PC-3 (cell line): ENCODE measurements at places on chromosomes 7 and 10. TPM values are rescaled to one million over a fixed set of nuclear protein-coding genes. Genes with fewer than 3 reads are reported as not detected.
A peak's percentile ranks its signal among the peaks of the same experiment; 100 is the strongest.

- no peak for DNase-seq
Measured at GRCh38 chr10:129645487-129645886, 178.4 kb downstream of the MGMT start.

DNA sequence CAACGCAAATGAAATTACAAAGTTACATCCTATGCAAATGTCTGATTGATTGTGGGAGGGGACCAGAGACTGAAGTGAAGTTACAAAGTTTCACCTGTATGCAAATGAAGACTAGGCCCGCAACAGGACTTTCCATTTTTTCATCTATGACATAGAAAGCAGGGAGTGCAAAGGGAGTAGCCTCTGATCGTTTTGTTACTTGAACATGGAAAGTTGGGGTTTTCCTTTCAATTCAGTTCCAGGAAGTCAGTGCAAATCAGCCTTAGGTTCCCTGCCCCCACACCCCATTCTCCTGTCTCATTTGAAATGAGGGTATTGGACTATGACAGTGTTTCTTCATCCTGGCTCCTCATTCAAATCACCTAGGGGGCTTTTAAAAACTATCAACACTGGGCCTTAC, 96.9 kb upstream of the HABP2 start:
- DNase-seq, result no peak

The PNLIP gene
- total RNA-seq, result not detected in 2 replicates

The PDZD7 gene
- 2.5 and 2.8 TPM in 2 replicates for total RNA-seq

- no peak for DNase-seq
Measured at GRCh38 chr7:152108359-152108758, 82.9 kb downstream of the GALNT11 start.

GRCh38 chr7:78222001-78222751, 423.6 kb downstream of the PHTF2 start:
- DNase-seq, result no peak

The AFAP1L2 gene
- total RNA-seq, result 0.77 and 0.81 TPM in 2 replicates

DNA sequence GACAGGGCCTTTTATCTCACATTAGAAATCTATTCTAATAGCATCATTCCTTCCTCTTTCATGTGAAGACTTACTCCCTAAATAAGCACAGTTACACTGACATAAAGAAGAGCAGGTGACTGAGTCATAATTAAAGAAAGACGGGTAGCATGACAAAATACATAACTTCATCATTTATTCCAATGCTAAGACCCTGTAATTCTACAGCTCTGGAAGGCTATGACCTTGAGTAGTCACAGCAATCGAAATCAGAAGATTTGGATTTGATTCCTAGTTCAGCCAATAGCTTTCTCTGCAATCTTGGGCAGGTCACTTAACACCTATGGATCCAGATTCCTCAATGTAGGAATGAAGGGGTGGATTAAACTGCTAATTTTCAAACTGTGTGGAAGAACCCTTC, 42.7 kb downstream of the KDM7A start:
- no peak for DNase-seq

The SCIN gene
- 0.91 and 1.6 TPM in 2 replicates for total RNA-seq

The DRGX gene
- total RNA-seq, result 0.12 and 0.33 TPM in 2 replicates

The ZNF488 gene
- 1.7 and 2.1 TPM in 2 replicates for total RNA-seq

DNA sequence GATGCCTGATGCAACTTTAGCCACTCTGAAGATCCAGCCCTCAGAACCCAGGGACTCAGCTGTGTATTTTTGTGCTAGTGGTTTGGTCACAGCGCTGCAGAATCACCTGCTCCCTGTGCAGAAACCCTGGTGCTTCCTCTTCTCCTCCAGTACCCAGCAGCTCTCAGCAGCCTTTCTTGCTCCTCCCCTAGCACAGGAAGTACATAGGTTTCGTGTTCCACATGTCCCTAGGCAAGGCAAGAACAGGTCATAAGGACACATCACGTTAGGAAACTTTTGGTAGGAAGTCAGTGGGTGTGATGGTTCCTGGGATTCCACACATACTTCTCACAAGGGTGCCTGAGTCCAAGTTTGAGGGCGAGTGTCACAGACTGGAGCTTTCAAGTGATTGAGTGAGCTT, 167.9 kb upstream of the PRSS1 start:
- peak; percentile 38 for DNase-seq

The FZD8 gene
- 275 and 375 TPM in 2 replicates for total RNA-seq

GRCh38 chr7:56026538-56026937, 24.7 kb downstream of the PSPH start:
- no peak for DNase-seq

The GPC2 gene
- total RNA-seq, result 1.6 and 2.3 TPM in 2 replicates

- DNase-seq, result no peak
Measured at GRCh38 chr7:2478800-2479199, 2.6 kb upstream of the GRIFIN start.

DNA sequence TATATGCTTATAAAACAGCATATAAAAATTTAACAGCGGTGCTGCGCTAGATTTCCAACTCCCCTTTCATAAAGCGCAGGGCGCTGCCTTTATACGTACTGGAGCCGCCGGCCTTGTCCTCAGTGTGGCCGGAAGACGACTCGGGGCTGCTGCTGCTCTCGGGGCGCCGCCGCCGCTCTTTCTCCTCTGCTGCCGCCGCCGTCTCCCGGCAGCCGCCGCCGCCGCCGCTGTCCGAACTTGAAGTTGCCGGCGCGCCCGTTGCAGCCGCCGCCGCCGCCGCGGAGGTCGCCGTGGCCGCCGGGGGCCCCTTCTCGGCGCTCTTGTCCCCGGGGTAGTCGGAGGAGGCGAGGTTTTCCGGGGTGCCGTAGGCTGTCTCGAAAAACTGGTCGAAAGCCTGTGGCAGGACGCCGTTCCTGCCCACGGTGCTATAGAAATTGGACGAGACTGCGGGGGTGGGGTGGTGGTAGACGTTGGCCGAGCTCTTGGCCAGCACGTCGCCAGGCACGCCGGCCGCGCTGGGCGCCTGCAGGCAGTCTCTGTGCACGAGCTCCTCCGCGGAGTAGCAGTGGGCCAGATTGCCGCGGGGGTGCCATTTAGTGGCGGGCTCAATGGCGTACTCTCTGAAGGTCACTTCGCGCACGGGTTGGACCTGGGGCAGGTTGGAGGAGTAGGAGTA, 557 bp downstream of the HOXA11 start:
- peak; percentile 50 for DNase-seq

DNA sequence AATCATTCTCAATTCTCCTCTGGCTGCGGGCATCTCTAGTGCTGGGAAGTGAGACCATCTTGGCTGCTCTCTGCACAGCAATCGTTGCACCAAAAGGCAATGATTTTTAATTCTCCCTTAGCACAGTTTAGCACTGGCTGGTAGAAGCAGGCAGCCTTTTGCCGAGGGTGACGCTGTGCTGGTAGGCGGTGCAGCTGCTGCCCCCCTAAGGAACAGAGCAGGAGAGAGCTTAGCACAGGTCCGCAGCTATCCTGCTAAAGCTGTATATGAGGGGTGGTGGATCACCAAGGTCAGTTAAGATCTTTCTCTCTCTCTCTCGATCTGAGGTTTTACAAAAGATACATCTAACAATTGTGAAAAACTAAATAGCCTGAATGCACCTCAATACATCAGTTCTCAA, 390.1 kb downstream of the GATA3 start:
- peak; percentile 11 for DNase-seq

GRCh38 chr10:85224366-85224940, 896.1 kb downstream of the CCSER2 start:
- no peak for DNase-seq

DNA sequence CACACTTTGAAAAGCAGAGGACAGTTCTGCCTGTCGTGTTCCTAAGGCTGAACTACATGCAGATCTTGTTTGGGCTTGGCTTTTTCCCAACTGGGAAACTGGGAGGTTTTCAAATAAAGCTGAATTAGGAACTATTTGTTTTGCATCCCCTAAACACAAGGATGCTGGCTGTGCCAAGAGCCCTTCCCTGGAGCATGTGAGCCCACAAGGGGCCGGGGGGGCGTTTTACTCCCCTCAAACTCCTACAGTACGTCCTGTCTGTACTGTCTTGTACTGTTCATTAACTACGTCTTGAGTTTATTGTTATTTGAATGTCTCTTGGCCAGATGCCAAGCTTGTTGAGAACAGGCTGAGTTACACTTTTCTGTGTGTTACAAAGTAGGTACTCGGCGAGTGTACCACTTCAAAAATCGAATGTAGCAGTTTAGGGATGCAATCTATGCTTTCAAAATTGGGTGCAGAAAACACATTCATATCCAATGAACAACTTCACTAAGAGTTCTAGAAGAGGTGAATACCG, 94.9 kb downstream of the GFRA1 start:
- no peak for DNase-seq

The SPDYE2 gene
- not detected in 2 replicates for total RNA-seq

GRCh38 chr7:159097661-159098423, 46.8 kb downstream of the VIPR2 start:
- no peak for DNase-seq

The GIMAP5 gene
- total RNA-seq, result not detected in 2 replicates

GRCh38 chr7:22781230-22781711, 41.4 kb downstream of the TOMM7 start:
- DNase-seq, result no peak

DNA sequence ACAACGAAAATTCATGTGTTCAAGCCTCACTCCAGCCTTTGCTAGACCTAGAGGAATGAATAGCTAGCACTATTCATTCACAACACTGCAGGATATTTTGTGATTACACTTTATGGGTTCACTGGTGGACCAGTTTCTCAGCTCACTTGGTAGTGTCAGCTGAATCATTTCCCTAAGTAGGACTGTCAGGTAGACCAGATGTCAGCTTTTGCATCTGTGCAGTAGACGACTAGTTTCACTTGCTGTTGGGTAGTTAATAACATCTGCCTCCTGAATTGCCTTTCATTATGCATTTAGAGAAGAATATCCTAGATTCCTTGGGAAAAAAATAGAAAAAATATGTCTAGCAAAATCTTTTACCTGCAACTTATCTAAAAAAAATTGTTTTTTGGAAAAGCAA, 296.4 kb downstream of the ADARB2 start:
- no peak for DNase-seq

The SEPTIN14 gene
- total RNA-seq, result not detected in 2 replicates

DNA sequence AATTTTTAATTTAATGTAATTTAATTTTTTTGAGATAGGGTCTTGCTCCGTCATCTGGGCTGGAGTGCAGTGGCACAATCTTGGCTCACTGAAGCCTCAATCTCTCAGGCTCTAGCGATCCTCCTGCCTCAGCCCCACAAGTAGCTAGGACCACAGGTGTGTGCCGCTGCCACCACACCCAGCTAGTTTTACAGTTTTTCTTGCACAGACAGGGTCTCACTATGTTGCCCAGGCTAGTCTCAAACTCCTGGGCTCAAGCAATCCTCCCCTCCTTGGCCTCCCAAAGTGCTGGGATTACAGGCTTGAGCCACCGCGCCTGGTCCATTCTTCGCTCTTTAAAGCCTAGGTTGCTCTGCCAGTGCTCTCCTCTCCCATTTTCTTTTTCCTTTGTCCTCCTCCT, 12.9 kb downstream of the CALML3 start:
- DNase-seq, result no peak

GRCh38 chr10:110488940-110489339, 8.8 kb upstream of the DUSP5 start:
- DNase-seq, result no peak

DNA sequence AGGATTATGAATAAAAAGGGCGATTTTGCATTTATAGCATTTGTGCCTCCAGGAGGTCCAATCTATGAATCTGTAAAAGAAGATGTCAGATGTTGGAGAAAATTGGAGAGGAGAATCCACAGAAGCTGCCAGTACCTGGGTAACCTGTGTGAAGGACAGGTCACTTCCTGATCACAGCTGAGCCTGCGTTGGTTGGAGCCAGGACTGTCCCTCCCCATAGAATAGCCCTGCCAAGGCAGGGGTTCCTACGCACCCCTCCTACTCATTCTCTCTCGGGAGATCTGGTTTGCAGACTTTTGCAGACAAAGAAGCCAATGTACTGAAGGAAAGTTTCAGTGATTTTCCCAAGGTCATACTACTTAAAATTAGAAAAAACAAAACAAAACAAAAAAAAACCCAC, 10.3 kb upstream of the C10orf120 start:
- no peak for DNase-seq

- no peak for DNase-seq
Measured at GRCh38 chr10:124707551-124707950, 36.6 kb downstream of the FAM53B start.

DNA sequence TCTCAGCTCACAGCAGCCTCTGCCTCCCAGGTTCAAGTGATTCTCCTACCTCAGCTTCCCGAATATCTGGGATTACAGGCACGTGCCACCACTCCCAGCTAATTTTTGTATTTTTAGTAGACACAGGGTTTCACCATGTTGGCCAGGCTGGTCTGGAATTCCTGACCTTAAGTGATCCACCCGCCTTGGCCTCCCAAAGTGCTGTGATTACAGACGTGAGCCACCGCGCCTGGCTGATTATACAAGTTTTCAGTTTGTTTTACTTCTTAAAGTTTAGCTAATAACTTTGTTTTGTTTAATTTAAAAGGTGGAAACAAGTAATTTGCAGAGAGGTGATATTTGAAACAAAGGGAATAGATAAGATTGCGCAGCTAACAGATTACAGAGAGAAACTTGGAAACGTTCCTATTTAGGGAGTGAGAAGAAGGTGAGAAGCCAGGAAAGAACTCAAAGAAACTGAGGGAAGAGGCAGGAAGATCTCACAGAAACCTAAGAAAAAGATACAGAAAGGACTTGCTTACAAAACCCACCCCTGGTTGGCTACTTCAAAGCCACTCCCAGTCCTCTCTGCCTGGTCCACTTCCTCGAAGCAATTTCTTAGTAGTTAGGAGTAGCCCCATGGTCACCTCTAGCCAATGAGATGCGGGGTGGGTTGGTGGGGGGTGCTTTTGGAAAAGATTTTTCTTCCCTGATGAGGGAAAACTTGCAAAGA, 15.0 kb upstream of the PDLIM1 start:
- DNase-seq, result no peak

The VENTX gene
- not detected in 2 replicates for total RNA-seq

GRCh38 chr7:44962483-44963251, 16.1 kb downstream of the MYO1G start:
- no peak for DNase-seq

DNA sequence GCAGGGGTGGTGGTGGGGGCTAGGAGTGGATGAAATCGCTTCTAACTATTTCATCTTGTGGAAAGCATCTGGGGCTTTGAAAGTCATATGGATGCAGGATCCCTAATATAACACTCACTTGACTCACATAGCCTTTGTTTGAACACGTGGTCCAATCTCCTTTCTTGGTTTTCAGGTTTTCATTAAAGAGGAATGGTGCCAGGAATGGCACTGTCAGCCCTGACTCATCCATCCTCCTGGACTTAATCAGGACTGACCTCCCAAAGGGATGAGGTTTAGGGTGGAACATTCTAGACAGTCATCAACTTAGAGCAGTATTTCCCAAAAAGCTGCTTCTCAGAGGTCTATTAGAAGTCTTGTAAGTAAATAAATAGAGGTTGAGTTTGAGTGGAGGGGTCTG, 162.0 kb upstream of the PLXNA4 start:
- DNase-seq, result peak; percentile 93

The GRM8 gene
- total RNA-seq, result not detected in 2 replicates

GRCh38 chr7:84638339-84638697, 443.7 kb upstream of the SEMA3A start:
- no peak for DNase-seq

DNA sequence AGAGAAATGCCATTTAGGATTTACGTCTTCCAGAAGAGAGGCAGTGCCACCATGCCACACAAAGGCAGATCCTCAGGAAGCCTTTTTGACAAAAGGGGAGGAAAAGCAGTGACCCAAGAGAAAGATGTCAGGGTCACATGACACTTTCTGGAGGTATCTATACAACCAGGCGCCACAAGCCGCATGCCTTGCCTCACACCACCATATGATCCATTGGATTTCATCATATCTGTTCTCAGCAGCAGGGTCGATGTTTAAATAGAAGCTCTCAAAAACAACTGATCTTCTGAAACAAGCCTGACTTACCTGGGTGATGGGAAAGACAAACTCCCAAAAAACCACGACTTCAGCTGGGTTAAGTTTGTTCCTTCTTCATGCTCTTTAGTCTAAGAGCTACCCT, 52.5 kb upstream of the UNC5B start:
- no peak for DNase-seq
